WTC11 (cell line): ENCODE measurements at places on chromosomes 13 and 19. TPM values are rescaled to one million over a fixed set of nuclear protein-coding genes. Genes with fewer than 3 reads are reported as not detected.

The AMH gene
- total RNA-seq = 4.7 to 11.2 TPM (median 5.2 TPM) in 3 replicates

The FLT3 gene
- 0.15 to 0.34 TPM (median 0.16 TPM) in 3 replicates for total RNA-seq

The ZNF497 gene
- 1.7 to 2.1 TPM (median 2.0 TPM) in 3 replicates for total RNA-seq

The ANKLE1 gene
- total RNA-seq = 9.1 to 12.9 TPM (median 10.2 TPM) in 3 replicates

The ZNF549 gene
- total RNA-seq = 8.8 to 9.7 TPM (median 9.2 TPM) in 3 replicates

The CKM gene
- total RNA-seq = not detected in 3 replicates

The DNAJB1 gene
- total RNA-seq = 54.5 to 88.7 TPM (median 81.9 TPM) in 3 replicates

The CGB7 gene
- 1.6 to 2.9 TPM (median 2.7 TPM) in 3 replicates for total RNA-seq

DNA sequence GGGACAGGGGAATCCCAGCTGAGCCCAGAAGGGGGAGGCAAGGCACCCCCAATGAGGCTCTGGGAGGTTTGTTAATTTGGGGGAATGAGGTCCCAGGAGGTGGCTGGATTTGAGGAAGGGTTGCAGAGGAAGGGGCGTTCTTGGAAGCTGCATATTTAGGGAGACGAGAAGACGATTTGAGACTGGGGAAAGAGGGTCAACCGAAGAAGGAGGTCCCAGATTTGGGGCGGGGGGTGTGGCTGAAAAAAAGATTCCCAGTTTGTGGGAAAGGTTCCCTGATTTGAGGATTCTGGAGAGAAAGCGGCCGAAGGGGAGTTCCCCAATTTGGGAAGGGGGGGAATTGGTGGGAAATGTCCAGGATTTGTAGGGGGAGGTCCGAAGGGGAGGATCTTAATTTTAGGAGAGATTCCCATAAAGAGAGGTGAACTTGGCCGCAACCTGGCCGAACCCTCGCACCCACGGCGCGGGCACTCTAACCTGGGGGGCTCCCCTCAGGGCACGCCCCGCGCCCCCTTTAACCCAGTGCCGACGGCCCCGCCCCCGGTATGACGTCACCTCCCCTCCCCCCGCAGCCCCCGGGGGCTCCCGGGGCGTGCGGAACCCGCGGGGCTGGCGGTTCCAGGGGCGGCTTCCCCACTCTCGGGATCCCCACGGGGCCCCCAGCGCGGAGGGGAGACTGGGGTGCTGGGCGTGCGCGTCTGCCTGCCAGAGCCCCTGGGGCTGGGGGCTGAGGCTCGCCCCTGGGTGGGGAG is 1.2 kb downstream of the PTPRS start:
- DNase-seq = peak; percentile 30

GRCh38 chr13:50415428-50415827 is 400.2 kb downstream of the KCNRG start:
- no peak for DNase-seq

- no peak for DNase-seq
Measured at GRCh38 chr13:46213242-46213641, 1.5 kb downstream of the LRRC63 start.

DNA sequence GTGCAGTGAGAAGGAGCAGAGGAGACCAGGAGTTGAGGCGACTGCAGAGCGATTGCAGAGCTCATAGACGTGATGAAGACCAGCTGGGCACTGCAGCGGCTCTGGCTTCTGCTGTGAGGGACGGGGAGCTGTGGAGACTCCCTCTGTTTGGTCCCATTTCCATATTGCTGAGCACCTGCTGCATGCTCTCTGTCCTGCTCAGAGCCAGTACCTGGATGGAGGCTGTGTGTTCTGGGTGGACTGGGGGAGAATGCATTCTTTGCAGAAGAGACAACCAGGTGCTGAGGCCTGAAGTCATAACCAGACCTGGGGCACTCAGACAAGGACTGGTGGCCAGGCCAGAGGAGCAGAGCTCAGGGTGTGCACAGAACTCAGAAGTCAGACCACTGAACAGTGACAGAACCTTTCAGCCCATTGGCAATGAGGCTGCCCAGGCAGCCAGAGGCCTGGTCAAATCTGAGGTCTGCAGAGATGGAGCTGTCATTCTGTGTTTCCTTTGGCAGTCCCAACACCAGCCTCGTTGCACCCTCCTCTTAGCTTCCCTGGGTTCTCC is 1.3 kb upstream of the A1BG start:
- no peak for DNase-seq

- no peak for DNase-seq
Measured at GRCh38 chr19:46902402-46902766, 41.6 kb downstream of the ARHGAP35 start.

- DNase-seq = no peak
Measured at GRCh38 chr19:51714848-51715247, 8.9 kb downstream of the HAS1 start.

- no peak for DNase-seq
Measured at GRCh38 chr19:55528030-55528803, 8.7 kb downstream of the SBK2 start.

DNA sequence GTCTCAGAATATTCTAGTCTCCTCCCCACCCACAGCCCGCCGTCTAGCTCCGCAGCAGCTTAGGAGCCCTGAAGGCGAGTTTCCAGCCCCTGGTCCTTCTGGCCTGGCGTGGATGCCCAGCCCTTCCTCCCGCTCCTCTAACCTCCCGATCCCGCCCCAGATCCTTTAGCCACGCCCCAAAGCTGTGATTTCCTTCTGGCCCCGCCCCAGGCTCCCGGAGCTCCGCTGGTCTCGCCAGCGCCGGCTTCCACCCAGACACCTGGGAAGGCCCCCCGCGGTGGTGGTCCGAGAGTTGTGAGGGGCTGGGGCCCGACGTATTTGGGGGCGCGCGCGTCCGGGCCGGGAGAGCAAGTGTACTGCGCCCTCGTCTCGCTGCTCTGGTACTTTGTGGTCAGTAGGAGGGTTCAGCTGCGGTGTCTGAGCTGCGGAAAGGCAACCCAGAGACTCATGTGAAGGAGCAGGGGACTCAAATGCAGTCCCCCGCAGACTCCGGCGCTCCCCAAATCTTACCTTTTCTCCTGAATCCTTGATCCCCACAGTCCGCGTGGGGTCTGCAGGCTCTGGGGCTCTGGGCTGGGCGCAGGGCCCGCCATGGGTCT is at the start of gene CGB7:
Gene CGB7 (minus strand): TSS at position 114 of the 599 bp plus-strand sequence. CDS start 2,374 bp downstream, outside the sequence.
- peak; percentile 86 for DNase-seq

GRCh38 chr19:35052599-35053190 is 11.2 kb downstream of the HPN start:
- no peak for DNase-seq

DNA sequence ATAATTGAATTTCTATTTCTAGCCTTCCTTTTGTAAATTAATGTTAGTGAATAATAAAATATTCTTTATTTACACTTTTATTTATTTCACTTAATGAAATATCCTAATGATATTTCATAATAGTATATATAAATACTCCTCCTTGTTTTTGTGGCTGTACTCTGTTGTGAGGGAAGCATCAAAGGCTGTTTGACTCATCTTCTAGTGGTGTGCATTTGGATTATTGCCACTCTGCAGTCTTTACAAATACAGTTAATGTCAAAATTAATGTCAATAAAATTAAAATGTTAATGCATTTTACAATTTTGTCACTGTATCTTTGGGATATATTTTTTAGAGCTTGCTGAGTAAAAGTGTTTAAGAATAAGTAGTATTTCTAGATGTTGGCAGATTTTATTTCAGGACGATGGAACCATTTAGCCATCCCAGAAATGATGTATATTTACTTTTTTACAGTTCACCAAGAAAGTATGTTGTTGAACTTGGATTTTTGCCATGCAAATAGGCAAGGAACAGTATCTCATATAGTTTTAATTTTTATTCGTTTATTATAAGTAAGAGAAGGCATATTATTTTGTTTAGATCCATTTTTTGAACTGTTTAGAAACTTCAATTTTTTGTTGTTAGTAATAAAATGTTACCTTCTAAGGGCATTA is 281.2 kb upstream of the SLITRK6 start:
- no peak for DNase-seq

DNA sequence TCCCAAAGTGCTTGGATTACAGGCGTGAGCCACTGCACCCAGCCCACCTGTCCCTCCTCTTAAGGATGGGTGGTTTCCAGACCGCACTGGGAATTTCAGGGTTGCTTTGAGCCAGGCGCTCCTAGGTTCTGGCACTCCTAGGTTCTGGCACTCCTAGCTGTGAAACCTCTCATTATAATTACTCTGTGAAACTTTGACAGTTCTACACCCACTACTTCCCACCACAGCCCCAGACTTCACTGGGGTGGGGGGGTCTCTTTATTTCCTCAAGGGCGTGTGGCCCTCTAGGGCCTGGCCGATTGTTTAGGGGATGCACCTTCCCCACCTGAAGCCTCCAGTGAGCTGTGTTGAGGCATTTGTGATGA is 2.3 kb upstream of the ADAMTS10 start:
- DNase-seq = no peak

- DNase-seq = peak; percentile 97
Measured at GRCh38 chr19:38433268-38433733, at the start of gene RYR1. RYR1 (plus strand) TSS chr19:38433691; CDS start chr19:38433830, 139 bp downstream.

DNA sequence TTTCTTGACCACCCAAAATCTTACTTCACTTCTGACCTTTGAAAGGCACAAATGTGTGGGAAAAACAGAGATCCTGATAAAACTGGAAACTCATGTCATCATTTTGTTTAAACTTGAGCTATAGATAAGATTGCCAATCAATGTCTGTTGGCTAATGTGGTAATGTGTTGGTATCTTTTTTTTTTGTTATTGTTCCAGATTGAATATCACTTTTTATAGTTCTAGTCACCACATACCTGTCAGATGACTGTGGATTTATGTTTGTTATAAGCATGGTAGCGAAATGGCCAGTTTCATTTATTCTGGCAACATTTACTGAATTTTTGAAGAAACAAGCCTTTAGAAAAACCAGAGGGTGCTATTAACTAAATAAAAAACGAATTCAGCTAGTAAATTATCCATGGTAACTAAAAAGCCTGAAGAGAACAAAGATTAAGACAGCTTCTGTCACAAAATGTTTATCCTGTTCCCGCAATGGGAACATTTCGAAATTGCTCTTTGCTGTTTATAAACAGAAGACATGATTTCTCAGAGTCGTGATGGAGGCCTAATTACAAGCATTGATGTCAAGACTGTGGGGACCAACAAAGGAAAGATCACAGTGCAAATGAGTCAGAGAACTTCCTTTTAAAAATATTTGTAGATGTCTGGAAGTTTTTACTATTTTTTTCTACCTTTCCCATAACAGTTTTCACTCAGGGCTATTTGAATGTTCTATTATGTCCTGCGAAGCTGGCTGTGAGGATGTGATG is 82.9 kb upstream of the POSTN start:
- no peak for DNase-seq

GRCh38 chr13:74346960-74347359 is 212.8 kb upstream of the KLF12 start:
- no peak for DNase-seq

GRCh38 chr19:12034198-12034597 is 1.3 kb downstream of the ZNF433 start:
- no peak for DNase-seq

DNA sequence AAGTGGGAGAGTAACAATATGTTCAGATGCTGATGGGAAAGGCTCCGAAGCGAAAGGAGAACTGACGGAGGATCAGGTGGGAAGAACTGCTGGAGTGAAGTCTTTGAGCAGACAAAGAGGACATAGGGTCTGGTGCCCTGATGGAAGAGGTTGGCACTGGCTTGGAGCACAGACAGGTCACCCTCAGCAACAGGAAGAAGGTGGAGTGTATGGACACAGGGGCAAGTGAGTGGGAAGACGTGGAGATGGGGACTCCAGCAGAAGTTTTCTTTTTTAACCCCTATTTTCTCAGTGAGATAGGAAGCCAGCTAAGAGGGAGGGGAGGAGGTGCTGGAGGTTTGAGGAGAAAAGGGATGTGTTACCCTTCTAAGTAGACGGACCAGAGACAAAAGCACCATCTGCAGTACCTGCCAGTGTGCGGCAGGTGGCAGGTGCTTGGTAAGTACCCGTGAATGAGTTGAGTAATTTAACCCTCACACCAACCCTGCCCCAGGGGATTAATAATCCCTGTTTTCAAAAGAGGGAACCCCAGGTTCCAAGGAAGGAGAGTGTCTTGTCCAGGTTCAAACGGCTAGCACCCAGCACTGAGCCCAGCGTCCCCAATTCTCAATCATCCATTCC is 11.2 kb downstream of the HAS1 start:
- peak; percentile 66 for DNase-seq

- peak; percentile 46 for DNase-seq
Measured at GRCh38 chr13:32164622-32165268, 133.2 kb downstream of the FRY start.

- DNase-seq = no peak
Measured at GRCh38 chr13:113588394-113589111, 4.0 kb downstream of the TFDP1 start.

DNA sequence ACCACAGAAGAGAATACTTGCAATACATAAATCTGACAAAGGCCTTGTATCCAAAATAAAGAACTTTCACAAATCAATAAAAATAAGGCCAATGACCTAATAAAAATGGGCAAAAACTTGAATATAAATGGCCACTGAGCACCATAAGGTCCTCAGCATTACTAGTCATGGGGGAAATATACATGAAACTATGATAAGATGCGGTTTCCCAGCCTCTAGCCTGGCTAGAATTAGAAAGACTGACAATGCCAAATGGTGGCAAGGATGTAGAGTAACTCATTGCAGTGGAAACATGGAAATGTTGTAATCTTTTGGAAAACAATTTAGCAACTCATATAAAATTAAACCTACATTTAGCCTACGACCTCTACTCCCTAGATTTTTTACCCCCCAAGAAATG is 227.1 kb downstream of the GGACT start:
- no peak for DNase-seq

- DNase-seq = no peak
Measured at GRCh38 chr19:16200038-16201010, 2.6 kb downstream of the AP1M1 start.

DNA sequence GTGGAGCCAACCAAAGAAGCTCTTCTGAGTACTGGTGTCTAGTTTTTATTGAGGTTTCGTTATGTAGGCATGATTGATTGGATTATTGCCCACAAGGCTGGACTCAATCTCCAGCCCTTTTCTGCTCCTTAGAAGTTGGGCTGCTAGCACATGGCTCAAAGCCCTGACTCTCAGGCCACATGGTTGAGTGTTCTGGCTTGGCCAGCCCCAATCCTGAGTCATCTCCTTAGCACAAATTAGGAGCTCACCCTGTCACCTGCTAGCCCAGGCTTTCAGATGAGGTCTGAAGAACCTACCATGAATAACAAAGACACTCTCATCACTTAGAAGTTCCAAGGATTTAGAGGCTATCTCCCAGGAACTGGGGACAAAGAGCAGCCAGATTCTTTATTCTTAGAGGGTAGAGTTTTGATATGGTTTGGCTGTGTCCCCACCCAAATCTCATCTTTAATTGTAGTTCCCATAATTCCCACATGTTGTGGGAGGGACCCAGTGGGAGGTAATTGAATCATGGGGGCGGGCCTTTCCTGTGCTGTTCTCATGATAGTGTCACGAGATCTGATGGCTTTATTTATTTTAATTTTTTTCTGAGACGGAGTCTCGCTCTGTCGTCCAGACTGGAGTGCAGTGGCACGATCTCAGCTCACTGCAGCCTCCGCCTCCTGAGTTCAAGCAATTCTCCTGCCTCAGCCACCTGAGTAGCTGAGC is 11.3 kb downstream of the DPY19L3 start:
- no peak for DNase-seq
